ENCODE measurements at places on chromosomes 12 and 14.

DNA sequence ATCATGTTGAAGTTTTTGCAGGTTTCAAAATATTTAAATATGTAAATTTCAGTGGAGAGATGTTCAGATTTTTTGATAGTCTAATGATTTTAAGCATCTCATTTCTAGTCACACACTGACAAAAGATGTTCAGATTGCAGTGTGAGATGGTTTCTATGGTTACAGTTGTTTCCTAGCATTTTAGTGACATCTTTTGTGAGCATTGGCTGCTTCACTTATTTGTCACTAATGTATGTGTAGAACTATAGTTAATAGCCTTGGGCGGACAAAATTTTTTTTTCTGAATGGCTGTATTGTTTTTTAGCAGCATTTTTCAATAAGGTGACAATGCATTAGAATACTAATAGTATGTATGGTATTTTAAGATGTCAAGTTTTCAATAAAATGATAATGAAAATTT lies 315.6 kb upstream of the PRKD1 start:
- no peak for DNase-seq

GRCh38 chr12:57261428-57261865 lies 10.5 kb upstream of the STAC3 start:
- no peak for DNase-seq

GRCh38 chr12:112716099-112717093 lies 75.2 kb upstream of the RPH3A start:
- no peak for DNase-seq

- no peak for DNase-seq
Measured at GRCh38 chr12:100141666-100141997, 1.0 kb downstream of the BLTP3B start.

DNA sequence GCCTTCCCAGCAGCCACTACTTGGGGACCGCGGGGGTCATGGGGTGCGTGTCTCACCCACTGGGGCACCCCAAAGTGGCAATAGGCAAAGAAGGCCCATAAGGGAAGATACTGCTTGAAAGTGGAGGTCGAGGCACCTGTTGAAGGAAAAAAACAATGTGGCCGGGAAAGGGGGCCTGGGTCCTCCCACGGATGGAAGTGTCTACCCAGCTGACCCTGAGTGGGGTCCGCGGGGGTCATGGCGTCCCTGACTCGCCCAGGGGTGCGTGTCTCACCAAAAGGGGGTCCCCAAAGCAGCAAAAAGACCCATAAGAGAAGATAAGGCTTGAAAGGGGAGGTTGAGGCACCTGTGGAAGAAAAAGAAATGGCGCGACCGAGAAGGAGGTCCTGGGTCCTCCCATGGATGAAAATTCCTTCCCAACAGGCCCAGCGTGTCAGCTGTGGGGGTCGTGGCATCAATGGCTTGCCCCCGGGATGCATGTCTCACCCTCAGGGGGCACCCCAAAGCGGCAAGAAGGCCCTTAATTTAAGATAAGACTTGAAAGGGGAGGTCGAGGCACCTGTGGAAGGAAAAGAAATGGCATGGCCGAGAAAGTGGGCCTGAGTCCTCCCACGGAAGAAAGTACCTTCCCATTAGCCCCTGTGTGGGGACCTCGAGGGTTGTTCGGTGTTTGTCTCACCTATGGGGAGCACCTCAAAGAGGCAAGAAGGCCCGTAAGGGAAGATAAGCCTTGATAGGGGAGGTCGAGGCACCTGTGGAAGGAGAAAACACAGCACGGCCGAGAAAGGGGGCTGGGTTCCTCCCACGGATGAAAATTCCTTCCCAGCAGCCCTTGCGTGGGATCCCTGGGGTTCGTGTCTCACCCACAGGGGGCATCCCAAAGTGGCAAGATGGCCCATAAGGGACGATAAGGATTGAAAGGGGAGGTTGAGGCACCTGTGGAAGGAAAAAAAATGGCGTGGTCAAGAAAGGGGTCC lies 266.0 kb downstream of the ALG10 start:
- DNase-seq: peak; percentile 22

DNA sequence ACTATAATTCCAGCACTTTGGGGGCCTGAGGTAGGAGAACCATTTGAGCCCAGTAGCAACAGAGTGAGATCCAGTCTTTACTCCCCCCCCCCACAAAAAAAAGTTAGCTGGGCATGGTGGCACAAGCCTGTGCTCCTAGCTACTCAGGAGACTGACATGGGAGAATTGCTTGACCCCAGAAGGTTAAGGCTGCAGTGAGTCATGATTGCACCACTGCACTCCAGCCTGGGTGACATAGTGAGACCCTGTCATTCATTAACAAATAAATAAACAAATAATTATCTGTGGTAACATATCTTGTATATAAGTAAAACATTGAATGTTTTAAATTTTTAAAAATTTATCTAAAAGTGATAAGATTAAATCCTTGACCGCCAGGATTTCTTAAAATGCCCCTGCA lies 4.8 kb downstream of the ENTPD5 start:
- no peak for DNase-seq

DNA sequence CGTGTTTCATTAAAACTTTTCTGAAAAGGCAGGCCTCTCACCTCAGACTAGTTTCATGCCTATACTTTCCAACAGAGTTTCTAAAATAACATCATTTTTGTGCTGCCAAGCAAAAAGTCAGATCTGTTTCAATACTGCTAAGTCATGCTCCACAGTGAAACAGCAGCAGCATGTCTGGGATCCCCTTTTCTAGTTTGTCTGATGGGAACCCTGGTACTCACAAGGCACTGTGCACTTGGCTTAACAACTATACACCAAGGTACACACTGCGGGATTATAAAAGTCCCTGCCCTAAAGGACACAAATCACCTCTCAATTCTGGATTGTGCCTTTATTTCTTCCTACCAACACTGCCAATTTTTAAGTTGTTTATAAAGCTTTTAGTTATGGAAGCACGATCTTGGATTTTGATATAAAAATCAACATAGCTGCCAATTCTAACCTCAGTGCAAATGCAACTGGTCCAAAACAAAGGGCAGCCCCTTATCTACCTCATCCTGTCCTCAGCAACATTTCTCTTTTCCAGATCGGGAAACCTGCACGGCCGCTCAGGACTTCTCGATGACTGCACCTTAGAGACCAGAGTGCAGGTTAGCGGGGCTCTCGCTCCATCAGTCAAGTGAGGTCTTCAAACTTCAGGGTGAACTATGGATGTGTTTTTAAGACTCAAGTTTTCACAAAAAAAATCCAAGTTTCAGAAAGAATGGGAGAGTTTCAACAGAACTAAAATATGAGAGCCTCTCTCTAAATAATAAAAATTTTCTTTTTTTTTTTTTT lies 1.7 kb upstream of the EIF5 start:
- no peak for DNase-seq

DNA sequence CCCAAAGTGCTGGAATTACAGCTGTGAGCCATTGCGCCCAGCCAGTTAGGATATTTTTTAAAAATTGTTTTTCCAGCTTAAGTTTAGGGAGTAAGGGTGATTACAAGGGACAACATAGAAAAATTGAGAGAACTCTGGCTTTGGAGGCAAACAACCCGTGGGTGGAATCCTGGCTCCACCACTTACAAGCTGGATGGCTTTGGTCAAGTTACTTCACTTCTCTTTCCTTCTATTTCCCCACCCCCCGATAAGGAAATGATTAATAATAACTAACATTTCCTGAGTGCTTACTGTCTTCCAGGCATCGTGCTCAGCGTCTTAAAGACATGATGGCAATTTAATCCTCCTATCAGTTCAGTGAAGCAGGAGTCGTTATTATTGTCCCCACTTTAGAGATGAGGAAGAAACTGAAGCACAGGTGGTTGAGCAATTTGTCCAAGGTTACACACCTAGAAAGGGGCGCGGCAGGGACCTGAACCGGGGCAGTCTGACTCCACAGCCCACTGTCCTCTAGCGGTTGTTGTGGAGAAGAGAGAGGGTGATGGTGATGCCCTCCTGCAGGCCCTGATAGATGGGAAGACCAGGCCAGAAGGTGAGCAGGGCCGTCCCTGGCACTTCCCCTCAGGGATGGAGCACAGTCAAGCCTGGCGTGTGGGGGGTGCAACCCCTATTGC lies 16.7 kb upstream of the FAIM2 start:
- DNase-seq: no peak

DNA sequence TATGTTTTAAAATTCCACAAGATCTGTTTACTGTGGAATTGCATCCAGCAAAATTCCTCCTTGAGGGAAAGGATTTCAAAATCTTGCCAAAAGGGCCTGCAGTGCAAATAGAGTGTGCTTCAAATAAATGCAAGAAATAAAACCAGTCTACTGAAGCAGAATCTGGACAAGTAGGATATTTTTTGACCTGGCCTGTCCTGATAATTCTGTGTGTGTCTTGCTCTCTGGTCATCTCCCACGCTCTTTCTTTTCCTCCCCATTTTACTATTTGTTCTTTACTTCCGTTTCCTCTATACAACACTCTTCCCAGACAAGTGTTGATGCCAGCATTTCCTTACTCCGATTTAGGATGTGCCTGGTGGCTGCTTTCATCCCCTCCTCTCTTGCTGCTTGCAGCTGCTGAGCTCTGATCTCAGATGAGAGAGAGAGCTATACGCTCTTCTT lies 115.9 kb downstream of the GPR135 start:
- no peak for DNase-seq

GRCh38 chr12:42729535-42729900 lies 140.0 kb upstream of the PRICKLE1 start:
- no peak for DNase-seq

GRCh38 chr12:52778833-52779232 lies 1.7 kb upstream of the KRT76 start:
- DNase-seq: no peak

- DNase-seq: peak; percentile 85
Measured at GRCh38 chr12:122080149-122081082, 1.9 kb downstream of the MLXIP start.

GRCh38 chr14:49769171-49769570 lies 1.2 kb downstream of the KLHDC2 start:
- no peak for DNase-seq

- no peak for DNase-seq
Measured at GRCh38 chr12:102564026-102564425, 83.7 kb upstream of the IGF1 start.

- no peak for DNase-seq
Measured at GRCh38 chr12:68631227-68631626, 20.5 kb downstream of the RAP1B start.

GRCh38 chr14:37650356-37651037 lies 55.1 kb downstream of the TTC6 start:
- no peak for DNase-seq

GRCh38 chr14:54435500-54435981 lies 5.6 kb downstream of the CNIH1 start:
- DNase-seq: no peak

- no peak for DNase-seq
Measured at GRCh38 chr12:97757481-97758193, 295.0 kb downstream of the RMST start.

DNA sequence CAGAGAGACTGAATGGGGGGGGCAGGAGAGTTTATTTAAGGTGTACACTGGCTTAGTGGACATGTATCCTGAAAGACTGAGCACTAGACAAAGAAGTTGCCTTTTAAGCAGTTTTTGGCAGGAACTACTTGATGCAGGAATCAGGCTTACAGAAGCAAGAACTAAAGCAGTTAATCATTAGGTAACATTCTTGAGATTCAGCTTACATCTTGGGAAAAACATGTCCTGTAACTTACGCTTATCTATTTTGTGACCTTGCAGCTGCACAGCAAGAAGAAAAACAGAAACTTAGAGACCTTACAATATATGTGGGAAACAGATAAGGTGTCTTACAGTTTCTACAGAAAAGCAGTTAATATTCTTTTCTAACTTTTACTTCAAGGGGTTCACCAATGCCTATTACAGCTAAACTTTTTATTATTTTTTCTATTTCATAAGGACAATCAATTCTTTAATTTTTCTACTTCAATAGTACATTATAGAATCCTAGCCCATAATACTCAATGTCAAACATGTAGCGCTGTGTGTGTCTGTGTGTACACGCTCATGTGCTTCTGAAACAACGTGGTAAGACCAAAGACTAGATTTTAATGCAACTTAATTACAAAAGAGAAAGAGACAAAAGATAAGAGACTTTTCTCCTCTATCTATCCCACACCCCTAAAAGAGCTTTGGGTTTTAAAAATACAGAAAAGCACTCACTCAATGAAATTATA lies 276.9 kb downstream of the PRKD1 start:
- no peak for DNase-seq

GRCh38 chr12:130186651-130187268 lies 24.5 kb downstream of the FZD10 start:
- DNase-seq: peak; percentile 91

All from RWPE2 (cell line).